ENCODE measurements at places on chromosomes 12 and 14.

- DNase-seq = no peak
Observed at GRCh38 chr12:111328138-111328537, 40.8 kb downstream of the PHETA1 start.

DNA sequence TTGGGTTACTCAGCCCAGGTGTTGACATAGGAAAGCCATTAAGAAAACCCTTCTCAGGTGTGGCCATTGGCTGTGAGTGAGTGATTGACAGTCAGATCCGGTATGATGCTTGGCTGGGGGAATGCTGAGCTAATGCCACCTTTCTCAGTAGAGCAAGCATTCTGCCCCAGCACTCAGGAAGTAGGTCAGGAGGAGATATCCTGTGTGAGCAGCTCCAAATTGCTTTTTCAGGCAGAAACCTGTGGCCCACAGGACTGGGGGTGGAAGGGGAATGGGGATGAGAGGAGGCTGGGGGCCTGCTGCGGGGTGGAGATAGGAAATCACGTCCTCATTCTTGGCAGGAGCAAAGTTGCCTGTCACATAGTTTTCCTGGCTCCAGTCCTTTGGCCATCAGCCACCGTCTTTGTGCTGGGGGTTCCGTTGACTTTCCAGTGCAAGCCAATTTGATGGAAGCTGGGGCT, 55.7 kb downstream of the NINJ2 start:
- no peak for DNase-seq

DNA sequence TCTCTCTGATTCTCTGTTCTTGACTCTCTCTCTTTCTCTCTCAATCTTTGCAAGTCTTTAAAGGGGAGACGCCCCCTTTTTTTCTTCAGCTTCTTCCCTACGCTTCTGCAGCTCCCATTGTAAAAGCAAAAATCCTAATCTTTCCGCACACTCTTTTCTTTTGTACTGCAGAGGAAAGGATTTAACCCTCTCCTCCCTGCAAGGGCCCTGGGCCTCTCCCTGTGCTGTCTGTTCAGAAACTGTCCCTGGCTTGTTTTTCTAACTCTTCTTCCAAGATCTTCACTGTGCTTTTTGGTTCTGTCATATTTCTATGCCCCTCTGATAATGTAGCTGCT, 10.9 kb upstream of the SALL2 start:
- no peak for DNase-seq

- no peak for DNase-seq
Observed at GRCh38 chr14:84485036-84485435, 1044.9 kb upstream of the FLRT2 start.

GRCh38 chr12:46219132-46219876, 49.5 kb downstream of the SLC38A1 start:
- no peak for DNase-seq

GRCh38 chr12:116333402-116333801, 55.9 kb upstream of the MED13L start:
- DNase-seq = no peak

DNA sequence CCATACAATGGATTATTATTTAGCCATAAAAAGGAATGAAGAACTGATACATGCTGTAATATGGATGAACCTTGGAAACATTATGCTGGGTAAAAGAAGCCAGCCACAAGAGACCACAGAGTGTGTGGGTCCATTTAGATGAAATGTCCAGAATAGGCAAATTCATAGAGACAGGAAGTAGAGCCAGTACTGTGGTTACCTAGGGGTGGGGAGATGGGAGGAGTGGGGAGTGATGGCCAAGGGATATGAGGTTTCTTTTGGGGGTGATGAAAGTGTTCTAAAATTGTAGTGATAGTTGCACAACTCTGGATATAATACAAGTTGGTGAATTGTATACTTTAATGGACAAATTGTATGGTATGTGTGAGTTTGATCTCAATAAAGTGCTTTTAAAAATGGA, 18.6 kb downstream of the JDP2 start:
- DNase-seq = no peak

- peak; percentile 72 for DNase-seq
Observed at GRCh38 chr12:22046090-22046967, at the start of gene CMAS. Gene CMAS, plus strand, starts transcription at chr12:22046218. Its CDS starts 86 bp downstream, at chr12:22046304.

- DNase-seq = no peak
Observed at GRCh38 chr14:26794731-26795130, 196.9 kb upstream of the NOVA1 start.

- DNase-seq = no peak
Observed at GRCh38 chr12:123973552-123974341, 732 bp downstream of the ZNF664 start.

- DNase-seq = no peak
Observed at GRCh38 chr12:116551952-116552772, 7.0 kb upstream of the MAP1LC3B2 start.

DNA sequence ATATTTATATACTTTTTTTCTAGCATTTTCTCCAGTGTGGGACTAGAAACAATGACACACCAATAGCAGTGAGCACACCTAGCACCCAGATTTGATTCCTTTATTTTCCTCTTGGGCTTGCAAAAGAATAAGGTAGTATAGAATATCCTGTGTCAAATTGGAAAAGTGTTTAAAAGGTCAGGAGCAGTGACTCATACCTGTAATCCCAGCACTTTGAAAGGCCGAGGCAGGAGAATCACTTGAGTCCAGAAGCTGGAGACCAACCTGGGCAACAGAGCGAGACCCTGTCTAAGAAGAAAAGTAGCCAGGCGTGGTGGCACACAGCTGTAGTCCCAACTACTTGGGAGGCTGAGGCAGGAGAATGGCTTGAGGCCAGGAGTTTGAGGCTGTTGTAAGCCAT, 53.8 kb upstream of the SGPP1 start:
- DNase-seq = no peak

GRCh38 chr12:96047229-96048211, 12.1 kb upstream of the LTA4H start:
- no peak for DNase-seq

GRCh38 chr14:105014032-105014431, 6.9 kb downstream of the CDCA4 start:
- no peak for DNase-seq

DNA sequence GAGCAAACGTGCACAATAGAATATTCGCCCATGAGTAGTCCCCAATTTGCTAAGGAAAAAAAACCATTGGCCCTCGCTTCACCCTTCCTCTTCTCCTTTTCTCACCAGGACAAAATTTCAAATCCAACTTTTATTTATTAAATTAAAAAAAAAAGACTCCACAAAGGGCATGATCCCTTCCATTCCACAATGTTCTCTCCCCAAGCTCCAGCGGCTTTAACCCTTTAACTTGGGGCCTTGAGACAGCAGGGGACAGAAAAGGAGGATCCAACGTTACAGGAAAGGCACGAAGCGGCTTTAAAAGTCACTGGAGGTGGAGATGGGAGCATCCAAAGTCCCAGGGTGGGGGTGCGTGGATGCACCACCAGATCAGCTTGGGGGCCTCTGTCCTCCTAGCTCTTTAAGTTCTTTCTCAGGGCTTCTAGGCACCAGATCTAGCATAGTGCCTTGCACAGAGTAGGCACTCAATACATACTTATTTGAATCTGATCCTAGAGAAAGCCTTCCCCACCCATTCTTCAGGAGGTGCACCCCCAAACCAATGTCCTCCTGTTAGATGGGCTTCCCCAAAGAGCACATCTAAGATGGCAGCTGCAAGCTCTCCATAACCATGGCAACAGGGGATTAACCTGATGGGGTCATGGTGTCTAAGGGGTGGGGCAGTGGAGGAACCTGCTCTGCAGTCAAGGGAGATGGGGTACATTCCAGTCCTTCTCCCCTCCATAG, 5.2 kb upstream of the AAAS start:
- no peak for DNase-seq

GRCh38 chr14:46646796-46647195, 4.8 kb downstream of the RPL10L start:
- DNase-seq = no peak

DNA sequence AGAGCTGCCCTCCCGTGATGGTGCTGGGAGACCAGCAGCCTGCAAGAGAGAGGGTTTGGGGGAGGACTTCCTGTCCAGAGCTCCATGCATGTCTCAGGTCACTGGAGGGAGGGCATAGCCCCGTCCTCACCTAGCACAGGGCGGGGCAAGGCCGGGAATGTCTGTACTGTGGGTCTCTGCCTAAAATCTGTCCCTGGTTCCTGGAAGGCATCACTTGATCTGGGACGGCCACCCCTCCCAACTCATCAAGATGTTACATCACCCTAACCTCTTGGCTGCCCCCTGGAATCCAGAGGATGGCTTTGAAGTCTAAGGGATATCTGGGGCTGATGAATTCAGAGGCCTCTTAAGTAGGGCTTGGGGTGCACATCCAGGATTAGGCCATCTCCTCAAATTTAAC, 37.0 kb upstream of the MEG3 start:
- DNase-seq = no peak

- no peak for DNase-seq
Observed at GRCh38 chr12:122403831-122404230, 18.6 kb downstream of the CLIP1 start.

GRCh38 chr14:51006324-51006723, 62.0 kb upstream of the PYGL start:
- DNase-seq = no peak

GRCh38 chr14:78182722-78183121, 12.5 kb downstream of the NRXN3 start:
- DNase-seq = no peak

GRCh38 chr12:68482014-68482413, 128.7 kb upstream of the RAP1B start:
- DNase-seq = no peak

GRCh38 chr14:104552738-104553125, 26.8 kb upstream of the C14orf180 start:
- no peak for DNase-seq

- no peak for DNase-seq
Observed at GRCh38 chr14:71594821-71595220, 337.4 kb upstream of the RGS6 start.

DNA sequence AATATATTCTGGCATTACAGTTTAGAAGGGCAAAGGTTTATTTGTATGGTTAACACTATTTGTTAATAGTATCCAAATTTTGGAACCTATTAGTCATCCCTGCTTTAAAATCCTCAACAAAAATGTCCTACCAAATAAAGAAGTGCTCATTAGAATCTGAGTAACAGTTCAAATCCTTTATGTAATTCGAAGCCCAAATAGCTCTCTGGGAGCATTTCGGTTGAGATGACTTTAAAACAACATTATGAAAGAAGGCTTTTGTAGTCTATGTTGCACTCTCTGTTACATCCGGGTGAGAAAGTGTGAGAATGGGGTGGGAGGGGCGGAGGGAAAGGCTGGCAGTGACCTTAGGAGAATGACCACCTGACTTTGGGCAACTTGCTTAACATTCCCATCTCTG, 59.7 kb downstream of the SLC38A1 start:
- no peak for DNase-seq

GRCh38 chr12:60522684-60523400, 927.0 kb downstream of the SLC16A7 start:
- no peak for DNase-seq

- no peak for DNase-seq
Observed at GRCh38 chr12:45852508-45852907, 123.0 kb downstream of the ARID2 start.

- DNase-seq = no peak
Observed at GRCh38 chr12:125198652-125199051, 133.4 kb downstream of the AACS start.

DNA sequence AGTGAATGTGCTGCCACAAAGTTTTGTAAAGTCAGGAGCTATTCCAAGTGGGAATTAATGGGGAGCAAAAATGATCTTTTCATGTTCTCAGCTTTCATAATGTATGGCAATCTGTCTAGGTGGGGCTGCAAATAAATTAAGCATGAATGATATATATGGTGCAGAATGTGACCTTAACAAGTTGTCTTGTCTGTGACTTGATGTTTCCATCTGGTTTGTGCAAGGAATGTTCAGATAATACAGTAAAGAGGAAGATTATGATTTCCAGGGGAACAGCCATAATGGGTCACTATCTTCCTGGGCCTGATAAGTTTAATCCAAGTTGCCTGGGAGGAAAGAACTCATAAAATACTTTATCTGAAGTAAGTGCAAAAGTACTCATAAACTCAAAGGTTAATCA, 1815.8 kb upstream of the FLRT2 start:
- DNase-seq = no peak

DNA sequence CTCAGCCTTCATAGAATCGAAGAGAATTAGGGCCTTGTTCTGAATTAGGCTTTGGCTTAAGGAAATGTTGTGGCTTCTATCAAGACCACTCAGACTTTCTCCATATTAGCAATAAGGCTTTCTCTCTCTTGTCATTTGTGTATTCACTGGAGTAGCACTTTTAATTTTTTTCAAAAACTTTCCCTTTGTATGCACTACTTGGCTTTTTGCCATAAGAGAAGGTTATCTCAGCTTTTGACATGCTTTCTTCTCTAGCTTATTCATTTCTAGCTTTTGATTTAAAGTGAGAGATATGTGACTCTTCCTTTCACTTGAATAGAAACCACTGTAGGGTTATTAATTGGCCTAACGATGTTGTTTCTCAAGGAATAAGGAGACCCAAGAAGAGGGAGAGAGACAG, 244.2 kb downstream of the GPHN start:
- DNase-seq = no peak

GRCh38 chr12:66665435-66665985, 13.4 kb downstream of the GRIP1 start:
- DNase-seq = no peak

DNA sequence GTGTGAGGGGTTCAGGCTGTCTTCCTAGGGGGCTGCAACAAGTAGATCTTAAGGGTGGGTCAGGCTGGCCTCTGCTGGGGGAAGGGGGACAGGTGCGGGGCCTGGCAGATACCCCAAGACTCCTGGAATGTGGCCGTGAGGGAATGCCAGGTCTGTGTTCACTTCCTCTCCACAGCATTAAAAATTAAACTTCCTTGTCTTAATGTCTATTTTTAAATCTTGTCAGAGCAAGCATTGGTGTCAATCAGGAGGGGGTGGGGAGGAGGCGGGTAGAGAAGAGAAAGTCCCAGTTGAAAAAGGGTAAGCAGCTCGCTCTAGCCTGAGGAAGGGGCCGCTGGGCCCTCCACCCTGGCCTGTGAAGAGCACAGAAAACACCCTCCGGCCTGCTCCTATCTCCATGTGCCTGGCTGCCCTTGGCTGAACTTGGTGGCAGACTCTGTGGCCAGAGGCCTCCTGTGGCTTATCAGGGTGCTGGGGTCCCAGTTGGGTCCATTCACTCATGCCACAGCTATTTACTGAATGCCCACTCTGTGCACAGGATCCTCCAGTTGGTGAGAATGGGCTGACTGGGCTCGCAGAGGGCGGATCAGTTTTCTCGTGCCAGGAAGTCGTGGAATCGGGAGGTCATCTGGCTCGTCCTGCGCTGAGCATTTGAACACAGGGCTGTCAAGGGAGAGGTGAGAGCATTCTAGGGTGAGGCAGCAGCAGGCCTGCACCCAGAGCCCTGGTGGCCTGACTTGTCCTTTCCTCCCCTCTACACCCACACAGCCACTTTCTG, 128.8 kb downstream of the TSPAN9 start:
- DNase-seq = no peak

- DNase-seq = no peak
Observed at GRCh38 chr12:1793426-1794210, 26.7 kb upstream of the LRTM2 start.

DNA sequence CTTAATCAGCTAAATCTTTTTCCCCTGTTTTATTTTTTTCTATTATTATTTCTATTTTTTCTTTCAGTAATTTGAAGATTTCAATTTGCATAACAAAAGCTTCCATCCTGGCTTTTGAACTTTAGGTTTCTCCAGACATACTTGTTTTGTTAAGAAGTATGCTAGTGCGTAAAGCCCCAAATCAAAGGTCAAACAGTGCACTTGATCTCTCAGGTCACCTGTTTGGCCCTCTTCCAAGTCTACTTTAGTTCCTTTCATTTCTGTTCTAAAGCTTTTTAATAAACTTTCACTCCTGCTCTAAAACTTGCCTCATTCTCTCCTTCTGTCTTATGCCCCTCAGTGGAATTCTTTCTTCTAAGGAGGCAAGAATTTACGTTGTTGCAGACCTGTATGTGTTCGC, 54.6 kb upstream of the ATXN7L3B start:
- no peak for DNase-seq
